ENCODE measurements at places on chromosomes 4 and X.
A peak's percentile ranks its signal among the peaks of the same experiment; 100 is the strongest.

GRCh38 chrX:471281-471680 lies 84.6 kb upstream of the PPP2R3B start:
- DNase-seq, result no peak

GRCh38 chr4:88609387-88609786 lies 17.1 kb downstream of the HERC3 start:
- no peak for DNase-seq

DNA sequence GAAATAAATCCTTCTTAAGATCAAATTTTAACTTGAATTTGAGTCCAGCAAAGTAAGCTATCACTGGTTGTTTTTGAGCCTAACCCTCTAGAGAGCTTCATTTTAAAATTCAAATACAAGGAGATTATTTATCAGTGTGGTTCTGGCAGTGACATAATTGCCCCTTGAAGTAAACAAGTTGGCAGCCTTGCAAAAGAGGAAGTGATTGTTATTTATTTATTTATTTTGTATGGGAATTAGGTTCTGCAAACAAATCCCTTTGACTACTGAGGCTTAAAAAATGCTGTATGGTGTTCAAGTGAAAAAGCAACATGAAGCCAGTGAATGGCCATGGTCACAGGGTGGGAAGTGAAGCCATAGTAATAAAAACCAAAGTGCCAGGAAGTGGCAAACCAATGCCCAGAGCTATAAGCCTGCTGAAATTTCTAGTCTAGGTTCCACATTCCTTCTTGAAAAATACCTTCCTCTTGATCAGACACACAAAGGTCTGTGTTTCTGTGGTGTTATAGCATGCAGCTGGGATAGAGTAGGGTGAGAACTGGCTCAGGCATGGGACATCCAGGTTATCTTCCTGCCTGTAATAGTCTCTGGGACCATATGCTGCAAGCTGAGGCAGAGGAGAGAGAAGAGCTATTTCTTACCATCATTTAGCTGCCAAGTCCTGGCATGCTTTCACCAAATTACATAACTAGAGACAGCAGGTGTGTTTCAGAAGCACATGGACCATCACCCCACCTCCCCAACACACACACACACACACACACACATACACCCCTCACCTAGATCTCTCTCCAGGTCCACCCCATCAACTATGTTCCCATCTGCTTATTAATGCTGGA lies 47.1 kb upstream of the TSPAN7 start:
- DNase-seq, result no peak

- DNase-seq, result no peak
These were observed 12.4 kb upstream of the NAP1L5 start for GRCh38 chr4:88709989-88710388.

DNA sequence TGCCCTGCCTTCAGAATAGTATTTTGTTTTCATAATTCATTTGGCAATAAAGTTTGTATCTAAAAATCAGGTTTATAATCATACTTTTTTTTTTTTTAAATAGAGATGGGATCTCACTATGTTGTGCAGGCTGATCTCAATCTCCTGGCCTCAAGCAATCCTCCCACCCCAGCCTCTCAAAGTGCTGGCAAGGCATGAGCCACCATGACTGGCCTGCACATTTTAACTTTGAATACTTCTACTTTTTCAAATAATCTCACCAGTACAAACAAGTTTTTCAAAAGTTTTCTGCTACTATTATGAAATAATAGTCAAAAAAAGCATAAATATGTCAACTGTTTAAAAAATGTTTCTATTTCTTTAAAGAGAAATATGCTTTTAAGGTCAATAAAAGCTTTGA lies 69.6 kb upstream of the GPR34 start:
- DNase-seq, result no peak

GRCh38 chr4:39237179-39237578 lies 54.9 kb downstream of the WDR19 start:
- DNase-seq, result no peak

DNA sequence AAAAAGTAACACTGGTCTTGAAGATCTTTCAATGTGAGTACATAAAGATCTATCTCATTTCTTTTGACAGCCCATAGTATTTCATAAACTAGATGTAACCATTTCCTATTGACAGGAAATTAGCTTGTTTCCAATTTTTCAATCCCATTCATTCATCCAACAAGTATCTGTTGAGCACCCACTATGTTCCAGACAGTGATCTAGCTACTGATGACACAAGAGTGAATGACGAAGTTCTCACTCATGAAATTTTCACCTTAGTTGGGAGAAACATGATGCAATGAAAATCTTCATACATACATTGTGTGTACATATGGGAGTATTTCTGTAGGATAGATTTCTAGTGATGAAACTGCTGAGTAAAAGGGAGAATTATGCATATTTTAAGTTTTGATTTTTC lies 1.7 kb downstream of the CD38 start:
- no peak for DNase-seq

- DNase-seq, result no peak
These were observed 34.6 kb upstream of the SLC9A7 start for GRCh38 chrX:46793386-46794143.

GRCh38 chr4:108172753-108173598 lies 4.2 kb upstream of the LEF1 start:
- DNase-seq, result peak; percentile 42

DNA sequence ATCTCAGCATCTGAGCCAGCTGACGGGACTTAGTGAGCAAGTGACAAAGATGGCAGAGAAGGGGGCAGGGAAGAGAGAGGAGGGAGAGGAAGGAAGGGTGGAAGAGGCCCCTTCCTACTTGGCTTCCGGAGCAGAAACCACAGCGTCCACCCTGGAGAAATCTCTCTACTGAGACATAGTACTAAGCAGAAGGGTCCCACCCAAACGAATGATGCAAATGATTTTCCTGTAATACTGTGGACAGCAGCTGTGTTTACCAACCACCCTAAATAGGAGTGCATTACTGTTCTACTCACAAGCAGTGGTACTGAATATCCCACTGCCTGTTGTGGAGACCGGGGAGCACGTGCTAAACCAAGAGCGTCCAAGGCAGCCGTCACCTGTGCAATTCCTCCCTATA lies 29.4 kb downstream of the DTHD1 start:
- DNase-seq, result no peak

DNA sequence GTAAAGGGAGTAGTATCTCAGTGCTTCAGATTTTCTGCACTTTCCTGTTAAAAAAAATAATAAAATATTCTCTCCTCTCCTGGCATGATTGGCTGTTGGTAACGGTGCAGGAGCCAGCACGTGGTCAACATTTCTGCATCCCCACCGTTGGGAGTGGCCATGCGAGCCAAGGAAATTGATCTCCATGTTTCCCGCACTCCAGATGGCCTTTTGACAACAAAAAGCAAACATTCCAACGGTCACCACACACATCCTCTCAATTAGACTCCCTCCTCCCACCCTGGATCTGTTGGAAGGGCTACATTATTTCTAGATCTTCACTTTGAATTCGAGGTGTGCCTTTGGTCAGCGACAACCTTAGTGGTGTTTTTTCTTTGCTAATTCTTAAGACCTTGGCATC lies 45.0 kb downstream of the STK32B start:
- no peak for DNase-seq

DNA sequence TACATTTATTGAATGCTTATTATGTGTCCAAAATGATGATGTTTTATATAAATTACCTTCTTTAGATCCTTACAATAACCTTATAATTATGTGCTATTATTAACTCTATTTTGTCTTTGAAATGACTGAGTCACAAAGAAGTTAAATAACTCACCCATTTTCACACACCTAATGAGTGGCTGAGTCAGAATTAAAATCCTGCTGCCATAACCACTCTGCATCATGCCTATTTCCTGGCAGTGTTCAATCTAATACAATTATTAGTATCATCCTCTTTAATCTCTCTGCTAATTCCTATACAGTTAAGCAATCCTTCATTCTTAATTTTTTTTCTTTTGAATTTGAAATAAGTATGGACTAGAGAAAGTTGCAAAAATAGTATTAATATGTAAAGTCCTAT lies 342.9 kb downstream of the CFAP299 start:
- no peak for DNase-seq

DNA sequence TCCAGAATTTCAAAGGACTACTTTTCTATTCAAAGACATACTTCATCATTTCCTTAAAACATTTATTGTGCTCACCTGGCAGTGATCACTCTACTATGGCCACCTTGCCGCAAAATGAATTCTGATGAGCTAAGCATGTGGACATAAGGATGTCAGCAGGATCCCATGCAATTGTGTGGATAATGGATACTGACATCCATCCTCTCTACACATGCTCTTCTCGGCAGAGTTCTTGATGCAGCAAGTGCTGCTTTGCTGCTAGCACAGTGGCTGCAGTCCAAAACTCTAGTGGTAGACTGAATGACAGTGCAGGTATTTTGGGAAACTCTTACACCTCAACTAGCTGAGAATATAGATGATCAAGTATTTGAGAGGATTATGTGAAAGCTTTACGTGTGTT lies 168.0 kb downstream of the BANK1 start:
- no peak for DNase-seq

- no peak for DNase-seq
These were observed 16.4 kb downstream of the SMIM10L2A start for GRCh38 chrX:135437867-135438733.

GRCh38 chrX:137426695-137427425 lies 139.1 kb upstream of the ZIC3 start:
- peak; percentile 28 for DNase-seq

GRCh38 chrX:104469771-104470170 lies 96.2 kb upstream of the IL1RAPL2 start:
- no peak for DNase-seq

DNA sequence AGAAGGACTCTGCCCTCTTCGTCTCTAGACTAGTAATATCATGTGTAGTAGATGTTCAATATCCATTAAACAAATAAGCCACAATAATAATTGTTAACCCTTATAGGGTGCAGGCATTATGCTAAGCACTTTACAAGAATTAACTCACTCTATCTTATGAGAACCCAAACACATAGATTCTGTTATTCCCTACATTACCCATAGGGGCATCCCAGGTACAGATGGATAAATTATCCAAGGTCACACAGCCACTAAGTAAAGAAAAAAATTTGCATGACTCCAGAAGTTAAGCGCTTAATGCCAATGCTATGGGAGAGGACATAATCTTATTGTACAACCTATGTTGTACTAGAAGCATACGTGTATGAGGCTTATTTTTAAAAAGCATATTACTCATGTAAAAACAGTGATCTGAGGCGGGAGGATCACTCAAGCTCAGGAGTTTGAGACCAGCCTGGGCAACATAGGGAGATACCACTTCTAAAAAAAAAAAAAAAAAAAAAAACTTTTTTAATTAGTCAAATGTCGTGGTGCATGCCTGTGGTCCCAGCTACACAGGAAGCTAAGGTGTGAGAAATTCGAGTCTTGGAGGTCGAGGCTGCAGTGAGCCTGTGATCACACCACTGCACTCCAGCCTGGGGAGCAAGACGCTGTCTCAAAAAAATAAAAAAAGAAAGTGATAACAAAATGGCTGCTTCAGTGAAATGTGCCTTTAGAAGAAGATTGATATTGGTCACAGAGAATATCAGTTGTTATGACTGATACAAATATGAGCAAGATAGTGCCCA lies 13.6 kb downstream of the LDB2 start:
- DNase-seq, result no peak

Measured in glutamatergic neuron (in vitro differentiated cells).